ENCODE measurements at places on chromosomes 4 and X. TPM values are rescaled to one million over a fixed set of nuclear protein-coding genes. Genes with fewer than 3 reads are reported as not detected.

Gene TRIML2
- under 0.01 TPM for total RNA-seq

Gene CENPVL2
- total RNA-seq, result not detected

Gene JCHAIN
- 2.2 TPM for total RNA-seq

Gene GJB1
- total RNA-seq, result not detected

Gene GC
- not detected for total RNA-seq

Gene FGFBP2
- 0.36 TPM for total RNA-seq

Gene OTC
- not detected for total RNA-seq

Gene PAGE5
- not detected for total RNA-seq

Gene CCSER1
- total RNA-seq, result not detected

Gene INTU
- 8.3 TPM for total RNA-seq

Gene MAP7D3
- total RNA-seq, result 19.2 TPM

Gene VCX2
- total RNA-seq, result not detected

Gene SH3D19
- 86.0 TPM for total RNA-seq

Gene RAB33A
- 6.2 TPM for total RNA-seq

Gene RNF150
- 13.4 TPM for total RNA-seq

Gene MID2
- total RNA-seq, result 23.6 TPM

Gene DRP2
- total RNA-seq, result 0.59 TPM

Gene DAPP1
- total RNA-seq, result not detected

Gene EGFL6
- 0.29 TPM for total RNA-seq

Gene SHROOM4
- 1.8 TPM for total RNA-seq

Gene GAGE2A
- not detected for total RNA-seq

Gene MAMLD1
- 2.7 TPM for total RNA-seq

Gene MTNR1A
- not detected for total RNA-seq

Gene ADGRG4
- not detected for total RNA-seq

Gene TCEAL6
- total RNA-seq, result not detected

Gene STPG2
- total RNA-seq, result 0.29 TPM

Gene RTL3
- under 0.01 TPM for total RNA-seq

Gene CORIN
- total RNA-seq, result 0.88 TPM

Gene ZCCHC18
- 1.1 TPM for total RNA-seq

Gene LRCH2
- total RNA-seq, result 2.5 TPM
